ENCODE measurements at places on chromosomes 12 and 14. TPM values are rescaled to one million over a fixed set of nuclear protein-coding genes. Genes with fewer than 3 reads are reported as not detected.

CIROP gene
- total RNA-seq, result not detected

DNA sequence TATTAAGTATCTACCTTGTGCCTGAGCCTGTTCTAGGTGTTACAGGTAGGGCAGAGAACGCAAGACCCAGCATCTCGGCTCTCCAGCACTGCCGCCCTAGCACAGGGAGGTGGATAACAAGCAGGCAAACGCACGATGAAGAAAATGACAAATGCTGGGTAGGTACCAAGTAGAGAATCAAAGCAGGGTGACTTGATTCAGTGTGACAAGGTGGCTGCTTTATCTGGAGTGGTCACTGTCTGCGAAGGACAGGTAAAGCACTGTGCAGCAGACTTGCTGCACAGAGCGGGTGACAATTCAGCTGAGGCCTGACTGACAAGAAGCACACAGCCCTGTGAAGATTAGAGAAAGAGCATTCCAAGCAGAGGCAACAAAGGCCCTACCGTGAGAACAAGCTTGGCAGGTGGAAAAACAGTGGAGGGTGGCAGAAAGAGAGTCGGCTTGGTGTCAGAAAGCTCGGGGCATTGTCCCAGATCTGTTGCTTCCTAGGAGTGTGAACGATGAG, 12.9 kb downstream of the PRKCH start:
- DNase-seq, result no peak

OR10A7 gene
- total RNA-seq, result not detected

GRCh38 chr12:100936661-100937060, 142.1 kb downstream of the ANO4 start:
- no peak for DNase-seq

DNA sequence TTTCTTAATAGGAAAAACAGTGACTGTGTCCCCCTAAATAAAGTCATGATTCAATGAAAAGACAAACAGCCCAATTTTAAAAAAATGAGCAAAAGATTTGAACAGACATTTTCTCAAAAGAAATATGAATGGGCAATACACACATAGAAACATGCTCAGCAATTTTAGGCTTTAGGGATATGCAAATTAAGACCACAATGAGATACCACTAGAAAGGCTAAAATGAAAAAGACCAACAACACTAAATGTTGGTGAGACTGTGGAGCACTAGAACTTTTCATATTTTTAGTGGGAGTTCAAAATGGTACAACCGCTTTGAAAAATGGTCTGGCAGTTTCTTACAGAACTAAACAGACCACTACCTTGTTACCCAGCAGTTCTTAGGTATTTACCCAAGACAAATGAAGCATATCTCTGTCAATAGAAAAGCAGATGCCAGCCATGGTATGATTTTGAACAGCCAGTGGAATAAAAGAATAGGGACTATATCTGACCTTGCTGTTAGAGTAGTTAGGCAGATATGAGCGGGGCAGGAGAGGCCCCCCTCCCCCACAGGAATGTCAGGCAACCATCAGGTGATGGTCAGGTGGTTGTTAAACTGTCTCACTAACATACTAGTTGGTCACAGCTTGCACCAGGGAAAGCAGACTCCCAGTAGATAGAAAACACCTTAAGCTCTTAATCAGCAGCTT, 108.8 kb downstream of the PRKCH start:
- DNase-seq, result no peak

- DNase-seq, result no peak
Observed at GRCh38 chr12:25828188-25828587, 130.3 kb upstream of the RASSF8 start.

CMA1 gene
- not detected for total RNA-seq

SINHCAF gene
- 37.2 TPM for total RNA-seq

DNA sequence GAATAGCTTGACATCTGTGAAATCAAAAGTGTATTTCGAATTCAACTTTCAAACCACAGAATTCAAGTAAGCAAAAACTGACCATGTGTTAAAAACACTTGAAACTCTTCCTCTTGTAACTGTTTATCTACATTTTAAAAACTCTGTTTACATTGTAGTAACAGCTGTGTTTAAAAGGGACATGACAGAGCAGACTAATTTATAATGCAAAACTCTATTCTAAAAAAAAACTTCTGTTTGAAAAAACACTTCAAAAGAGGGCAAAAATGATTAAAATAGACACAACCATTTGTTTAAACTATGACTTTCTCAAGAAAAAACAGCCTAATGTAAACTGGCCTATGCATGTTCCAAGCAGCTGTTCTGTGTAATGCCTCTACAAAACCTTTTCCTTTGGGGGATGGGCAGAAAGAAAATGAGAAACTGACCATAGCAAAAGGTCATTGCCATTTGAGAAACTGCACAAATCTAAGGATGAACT, 149.1 kb upstream of the HMGA2 start:
- DNase-seq, result no peak

Data from hematopoietic multipotent progenitor cell (in vitro differentiated cells).